Stimulated activated CD4-positive, alpha-beta T cell treated with anti-CD3 and anti-CD28 coated beads, Interleukin-2, amount 100 ng/mL, for 4 hours (primary cell): ENCODE measurements at places on chromosomes 12 and 14.

DNA sequence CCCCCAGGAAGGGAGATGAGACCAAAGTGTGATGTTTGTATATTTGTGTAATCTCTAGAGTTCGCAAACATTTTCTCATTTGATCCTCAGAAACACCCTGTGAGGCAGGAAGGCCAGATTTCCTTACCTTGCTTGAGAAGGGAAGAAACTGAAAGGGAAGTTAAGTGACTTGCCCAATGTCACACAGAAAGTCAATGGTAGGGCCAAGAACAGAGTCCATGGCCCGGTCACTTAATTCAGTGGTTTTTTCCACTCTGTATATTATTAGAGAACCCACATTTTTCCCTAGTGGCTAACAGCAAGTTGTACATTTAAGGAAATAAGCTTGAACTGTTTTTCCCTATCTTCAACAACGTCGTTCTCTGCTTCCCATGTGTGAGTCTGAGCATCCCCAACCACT is 25.6 kb upstream of the CHPT1 start:
- no peak for DNase-seq

GRCh38 chr14:82595466-82595865 is 1061.8 kb upstream of the SEL1L start:
- no peak for DNase-seq

DNA sequence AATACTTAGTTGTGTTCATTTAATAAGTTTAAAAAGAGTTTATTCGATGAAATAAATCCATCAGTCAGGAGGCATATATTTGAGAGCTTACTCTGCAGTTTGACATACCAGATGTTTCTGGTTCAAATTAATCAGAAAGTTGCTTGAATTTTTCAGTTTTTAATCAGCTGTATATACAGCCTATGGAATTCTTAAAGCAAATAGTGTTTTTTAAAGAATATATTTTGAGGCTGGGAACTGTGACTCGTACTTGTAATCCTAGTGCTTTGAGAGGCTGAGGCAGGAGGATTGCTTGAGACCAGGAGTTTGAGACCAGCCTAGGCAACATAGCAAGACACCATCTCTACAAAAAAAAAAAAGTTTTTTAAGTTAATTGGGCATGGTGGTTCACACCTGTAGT is 112.1 kb downstream of the MON2 start:
- no peak for DNase-seq

DNA sequence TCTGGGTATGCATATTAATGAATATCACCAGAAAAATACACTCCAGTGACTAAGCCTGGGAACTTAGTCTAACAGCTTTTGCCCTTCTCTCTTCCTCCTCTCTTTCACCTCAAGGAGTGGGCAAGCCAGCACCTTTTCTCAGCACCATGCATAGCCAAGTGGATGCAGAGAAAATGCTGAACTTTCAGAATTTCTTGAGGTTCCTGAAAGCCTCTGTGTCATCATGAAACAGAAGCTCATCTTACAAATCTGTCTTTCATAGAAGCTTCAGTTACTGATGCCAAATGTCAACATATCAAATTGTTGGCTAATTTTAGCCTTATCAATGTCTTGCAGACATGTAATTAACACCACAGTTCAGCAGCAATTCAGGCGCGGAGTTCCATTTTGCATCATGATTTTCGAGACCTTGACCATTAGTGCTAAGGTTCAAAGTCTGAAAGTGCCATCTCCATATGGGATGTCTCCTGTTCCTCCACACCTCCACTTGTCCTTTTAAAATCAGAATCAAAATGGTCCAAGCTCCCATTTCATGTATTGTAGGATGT is 51.1 kb upstream of the RPH3A start:
- no peak for DNase-seq

DNA sequence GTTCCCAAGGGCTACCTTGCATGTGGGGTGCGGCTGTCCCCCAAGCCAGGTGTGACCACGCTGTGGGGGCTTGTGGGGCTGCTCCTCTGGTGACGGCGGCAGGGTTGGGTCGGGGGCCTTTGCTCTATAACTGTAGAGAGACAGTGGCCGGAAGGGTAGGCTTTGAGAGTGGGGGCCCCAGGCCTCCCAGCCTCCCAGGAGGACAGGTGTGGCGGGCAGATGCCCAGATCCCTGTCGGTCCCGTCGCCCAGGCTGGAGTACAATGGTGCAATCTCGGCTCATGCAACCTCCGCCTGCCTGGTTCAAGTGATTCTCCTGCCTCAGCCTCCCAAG is 2.7 kb upstream of the GPR132 start:
- no peak for DNase-seq

DNA sequence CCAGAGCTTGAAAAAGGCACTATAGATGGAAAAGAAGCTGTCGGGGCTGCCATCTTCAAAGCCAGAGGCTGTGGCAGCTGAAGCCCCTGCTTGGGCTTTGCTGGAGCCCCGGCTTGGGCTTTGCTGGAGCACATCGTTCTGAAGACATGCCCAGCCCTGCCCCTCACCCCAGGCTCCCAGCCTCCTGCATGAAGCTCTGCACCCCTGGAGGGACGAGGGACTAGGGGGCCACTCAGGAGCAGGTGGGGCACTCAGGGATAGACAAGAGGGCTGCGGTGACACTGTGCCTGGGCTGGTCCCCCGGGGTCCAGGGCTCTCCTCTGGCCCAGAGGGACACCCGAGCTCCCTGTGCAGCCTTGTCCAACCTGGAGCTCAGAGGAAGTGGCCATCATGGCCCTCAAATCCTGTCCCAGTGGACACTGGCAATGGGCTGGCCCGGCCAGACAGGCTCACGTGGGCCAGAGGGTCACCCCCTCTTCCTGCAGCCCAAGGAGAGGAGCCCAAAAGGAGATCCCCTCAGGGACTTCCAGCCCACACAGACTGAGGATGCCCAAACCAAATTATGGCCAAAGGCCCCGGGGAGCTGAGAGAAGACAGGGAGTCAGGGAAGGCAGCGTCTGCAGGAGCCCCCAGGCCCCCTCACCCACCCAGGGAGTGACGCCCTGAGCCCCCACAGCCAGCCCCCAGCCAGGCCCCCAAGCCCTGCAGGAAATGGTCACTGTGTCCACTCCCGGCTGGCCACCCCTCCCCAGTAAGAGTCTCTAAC is 23.1 kb upstream of the C14orf180 start:
- no peak for DNase-seq

GRCh38 chr12:68268967-68269366 is 15.6 kb upstream of the IL22 start:
- DNase-seq = no peak

- peak; percentile 59 for DNase-seq
Measured at GRCh38 chr14:101876555-101876938, 87.8 kb upstream of the DYNC1H1 start.

DNA sequence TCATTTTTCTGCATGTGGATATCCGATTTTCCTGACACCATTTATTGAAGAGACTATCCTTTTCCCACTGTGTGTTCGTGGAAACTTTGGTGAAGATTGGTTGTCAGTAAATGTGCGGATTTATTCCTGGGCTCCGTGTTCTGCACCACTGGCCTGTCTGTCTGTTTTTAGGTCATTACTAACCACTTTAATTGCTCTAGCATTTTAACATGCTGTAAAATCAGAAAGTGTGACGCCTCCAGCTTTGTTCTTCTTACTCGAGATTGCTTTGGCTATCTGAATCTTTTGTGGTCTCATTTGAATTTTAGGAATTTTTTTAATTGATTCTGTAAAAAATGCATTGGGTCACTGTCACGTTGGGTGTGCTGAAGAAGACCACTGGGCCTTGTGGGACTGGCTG is 1458.7 kb downstream of the AACS start:
- no peak for DNase-seq

GRCh38 chr14:105126126-105126980 is 42.2 kb downstream of the JAG2 start:
- DNase-seq = no peak

- no peak for DNase-seq
Measured at GRCh38 chr12:22339691-22340090, 5.2 kb upstream of the ST8SIA1 start.

- DNase-seq = no peak
Measured at GRCh38 chr12:1605129-1606020, 11.0 kb upstream of the FBXL14 start.

DNA sequence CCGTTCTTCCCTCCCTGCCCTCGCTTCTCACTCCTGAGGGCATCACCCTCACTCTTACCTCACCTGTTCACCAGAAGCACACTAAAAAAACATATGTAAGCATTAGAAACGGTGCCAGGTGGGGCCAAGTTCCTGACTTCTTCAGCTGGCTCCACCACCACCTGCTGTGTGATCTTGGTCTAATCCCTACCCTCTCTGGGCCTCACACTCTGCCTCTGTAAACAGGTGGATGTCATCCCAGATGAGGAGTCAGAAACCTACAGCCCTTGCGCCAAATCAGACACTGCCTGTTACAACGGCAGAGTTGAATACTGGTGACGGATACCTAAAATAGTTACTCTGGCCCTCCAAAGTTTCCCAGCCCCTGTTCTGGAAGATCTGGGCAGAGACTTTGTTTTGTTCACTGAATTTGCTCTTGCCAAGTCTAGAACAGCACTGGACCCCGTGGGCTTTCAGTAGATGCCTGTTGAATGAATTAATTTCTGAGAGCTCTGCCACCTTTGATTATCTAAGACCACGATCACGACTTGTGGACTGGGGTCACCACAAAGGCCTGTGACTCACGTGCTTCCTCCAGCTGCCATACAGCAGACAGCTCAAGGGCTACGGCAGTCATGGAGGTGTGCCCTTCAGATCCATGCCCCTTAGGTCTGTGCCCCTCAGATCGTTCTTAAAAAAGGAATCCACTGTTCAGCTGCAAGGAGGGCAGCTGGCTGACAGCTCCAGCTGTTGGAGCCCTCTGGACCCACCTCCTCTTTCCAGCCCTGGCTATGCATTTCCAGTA is 71.9 kb downstream of the GSC start:
- no peak for DNase-seq

DNA sequence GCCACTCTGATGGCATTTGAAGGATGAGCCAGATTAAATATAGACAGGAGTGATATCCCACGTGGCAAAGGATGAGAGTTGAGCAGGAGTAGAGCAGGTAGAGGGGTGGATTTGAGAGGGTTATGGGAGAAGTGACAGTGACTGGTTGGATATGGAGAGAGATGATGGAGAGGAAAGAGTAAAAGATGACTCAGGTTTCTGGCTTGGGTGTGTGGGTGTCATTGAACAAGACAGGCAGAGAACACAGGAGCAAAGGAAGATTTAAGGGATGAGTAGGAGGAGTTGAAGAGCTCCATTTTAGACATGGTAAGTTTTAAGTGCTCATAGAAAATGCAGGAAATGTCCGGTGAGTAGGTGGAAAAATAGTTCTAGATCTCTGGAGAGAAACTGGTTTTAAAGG is 136.9 kb downstream of the EGLN3 start:
- DNase-seq = no peak

- no peak for DNase-seq
Measured at GRCh38 chr12:121227294-121227693, 17.4 kb downstream of the P2RX4 start.

DNA sequence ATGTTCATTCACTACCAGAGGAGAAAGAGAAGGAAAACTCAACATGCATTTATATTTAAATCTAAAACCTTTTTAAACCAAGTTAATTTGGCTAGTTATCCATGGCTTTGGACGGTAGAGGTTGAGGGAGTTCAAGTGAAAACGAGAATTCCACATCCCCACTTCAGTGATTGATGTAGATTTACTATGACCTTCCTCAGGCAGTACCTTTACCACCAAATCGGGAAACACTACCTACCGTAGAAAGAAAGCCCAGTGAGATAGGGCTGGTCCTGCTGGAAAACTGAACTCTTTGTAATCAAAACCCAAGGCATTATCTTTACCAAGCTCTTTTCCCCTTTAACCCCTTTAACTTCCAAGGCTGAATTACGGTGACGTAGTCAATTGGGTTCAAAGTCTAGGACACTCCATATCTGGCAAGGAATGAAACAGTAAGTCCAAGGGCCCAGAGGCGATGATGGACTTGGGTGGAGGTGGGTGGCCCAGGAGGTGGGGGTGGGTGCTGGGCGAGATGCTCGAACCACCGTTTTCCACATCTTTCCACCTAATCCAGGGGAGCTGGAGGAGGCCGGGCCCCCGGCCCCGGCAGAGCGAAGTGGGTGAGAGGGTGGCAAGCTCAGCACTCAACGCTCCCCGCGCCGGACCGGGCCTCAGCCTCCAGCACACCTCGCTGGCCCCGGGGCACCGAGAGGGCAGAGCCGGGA is 618 bp downstream of the SEC23A start:
- DNase-seq = no peak

DNA sequence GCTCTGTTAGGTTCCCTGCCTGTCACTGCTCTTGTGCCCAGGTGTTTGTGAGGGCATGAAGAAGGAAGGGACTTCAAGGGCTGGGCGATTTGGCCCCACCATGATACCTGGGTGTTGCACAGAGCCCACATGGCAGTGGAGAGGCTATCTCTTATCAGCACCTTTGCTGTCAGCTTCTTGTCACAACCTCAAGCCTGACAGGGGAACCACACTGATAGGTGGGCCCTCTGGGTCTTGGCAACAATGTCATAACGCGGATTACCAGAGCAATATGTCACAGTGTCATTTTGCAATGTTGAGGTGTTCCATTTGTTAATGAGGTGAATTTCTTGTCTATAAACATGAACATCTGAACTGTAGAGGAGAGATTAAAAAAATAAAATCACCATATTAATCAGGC is 22.9 kb upstream of the CACNA1C start:
- no peak for DNase-seq

DNA sequence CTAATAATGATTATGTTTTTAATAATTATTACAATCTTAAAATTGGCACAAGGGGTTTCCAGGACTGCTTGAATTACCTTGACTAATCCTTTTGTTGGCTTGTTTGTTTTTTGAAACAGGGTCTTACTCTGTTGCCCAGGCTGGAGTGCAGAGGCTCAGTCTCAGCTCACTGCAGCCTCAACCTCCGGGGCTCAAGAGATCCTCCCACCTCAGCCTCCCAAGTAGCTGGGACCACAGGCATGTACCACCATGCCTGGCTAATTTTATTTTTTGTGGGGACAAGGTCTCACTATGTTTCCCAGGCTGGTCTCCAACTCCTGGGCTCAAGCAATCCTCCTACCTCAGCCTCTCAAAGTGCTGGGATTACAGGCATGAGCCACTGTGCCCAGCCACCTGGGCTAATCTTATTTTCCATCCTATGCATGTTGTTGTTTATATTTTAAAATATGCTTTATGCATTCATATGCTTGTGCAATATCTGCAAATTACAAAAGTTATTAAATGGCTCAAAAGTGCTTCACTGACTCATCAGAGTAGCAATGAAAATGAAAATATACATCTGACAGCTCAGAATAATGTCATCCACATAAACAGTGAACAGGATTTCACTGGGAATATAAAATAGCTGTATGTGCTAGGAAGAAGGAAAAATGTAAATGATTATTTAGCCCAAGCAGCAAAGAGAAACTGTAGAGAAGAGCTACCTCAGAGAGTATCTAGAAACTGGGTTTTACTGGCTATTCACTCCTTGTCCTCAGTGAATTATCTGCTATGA is 24.8 kb upstream of the PLEKHG6 start:
- no peak for DNase-seq

- no peak for DNase-seq
Measured at GRCh38 chr12:122063694-122064024, 14.9 kb upstream of the MLXIP start.

GRCh38 chr12:64826234-64826633 is 1.8 kb downstream of the TBC1D30 start:
- no peak for DNase-seq

- DNase-seq = no peak
Measured at GRCh38 chr14:56100556-56100955, 17.7 kb upstream of the PELI2 start.

- DNase-seq = no peak
Measured at GRCh38 chr12:104538891-104539462, 82.2 kb downstream of the CHST11 start.

- DNase-seq = no peak
Measured at GRCh38 chr14:64467101-64467500, 1.8 kb downstream of the AKAP5 start.
